BE2C (cell line): ENCODE measurements at places on chromosomes 12 and 14.

GRCh38 chr12:91355150-91356006 lies 172.8 kb upstream of the DCN start:
- DNase-seq, result peak; percentile 72

- DNase-seq, result no peak
Measured at GRCh38 chr14:74875941-74876913, at the start of gene PROX2. TSS of gene PROX2 (minus strand) at chr14:74876145. CDS start at chr14:74863834, 12,311 bp downstream.

GRCh38 chr12:60209933-60210332 lies 614.1 kb downstream of the SLC16A7 start:
- no peak for DNase-seq

DNA sequence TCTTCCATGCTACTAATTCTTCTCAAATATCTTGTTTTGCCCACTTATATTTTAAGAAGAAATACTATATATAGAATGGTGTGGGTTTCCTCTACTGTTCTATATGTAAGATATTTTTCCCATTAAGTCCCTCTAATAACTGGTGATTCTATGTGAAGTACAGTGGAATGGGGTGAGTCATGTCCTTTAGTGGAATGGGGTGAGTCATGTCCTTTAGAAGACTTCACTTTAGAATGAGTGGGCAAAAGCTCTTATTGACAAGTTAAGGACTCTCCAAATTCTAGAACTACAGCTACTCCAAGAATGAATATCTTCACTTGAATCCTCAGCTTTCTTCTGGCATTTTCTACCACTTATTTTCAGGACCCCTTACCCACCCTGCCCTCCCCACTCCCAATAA lies 349.9 kb downstream of the ETNK1 start:
- DNase-seq, result no peak

- DNase-seq, result no peak
Measured at GRCh38 chr12:26867080-26867479, 34.1 kb upstream of the ITPR2 start.

DNA sequence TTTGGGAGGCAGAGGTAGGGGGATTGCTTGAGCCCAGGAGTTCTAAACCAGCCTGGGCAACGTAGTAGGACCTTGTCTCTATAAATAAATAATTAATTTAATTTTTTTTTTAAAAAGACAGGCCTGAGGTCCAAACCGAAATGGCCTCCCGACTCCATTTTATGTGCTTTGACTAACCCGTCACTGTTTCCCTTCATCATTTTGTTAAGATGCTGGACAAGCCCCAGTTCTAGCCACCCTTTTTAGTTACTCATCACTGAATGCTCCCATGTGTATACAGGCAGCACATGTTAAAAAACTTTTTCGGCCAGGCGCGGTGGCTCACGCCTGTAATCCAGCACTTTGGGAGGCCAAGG lies 83.6 kb upstream of the RESF1 start:
- DNase-seq, result no peak

- DNase-seq, result no peak
Measured at GRCh38 chr12:126895951-126896913, 1370.7 kb upstream of the TMEM132C start.

- DNase-seq, result no peak
Measured at GRCh38 chr14:51167587-51168214, 72.3 kb upstream of the TMX1 start.

DNA sequence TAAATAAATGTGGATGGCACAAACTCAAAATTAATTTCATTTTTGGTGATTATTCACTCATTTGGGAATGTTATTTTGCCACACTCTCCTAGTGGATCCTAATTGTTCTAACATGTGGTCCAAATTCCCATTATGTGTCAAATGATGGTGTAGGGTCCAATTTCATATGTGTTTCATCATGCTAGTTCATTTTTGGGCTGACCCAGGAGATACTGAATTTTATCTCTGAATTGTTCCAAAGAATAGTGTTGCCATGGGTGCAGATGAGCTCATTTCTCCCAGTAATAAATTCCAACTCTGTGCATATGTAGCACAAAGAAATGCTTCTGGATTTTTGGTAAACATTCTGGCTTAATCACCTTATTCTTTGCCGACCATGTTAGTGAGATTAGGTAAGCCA lies 23.5 kb upstream of the SEL1L start:
- no peak for DNase-seq

GRCh38 chr12:11753150-11753499 lies 103.7 kb downstream of the ETV6 start:
- DNase-seq, result no peak

DNA sequence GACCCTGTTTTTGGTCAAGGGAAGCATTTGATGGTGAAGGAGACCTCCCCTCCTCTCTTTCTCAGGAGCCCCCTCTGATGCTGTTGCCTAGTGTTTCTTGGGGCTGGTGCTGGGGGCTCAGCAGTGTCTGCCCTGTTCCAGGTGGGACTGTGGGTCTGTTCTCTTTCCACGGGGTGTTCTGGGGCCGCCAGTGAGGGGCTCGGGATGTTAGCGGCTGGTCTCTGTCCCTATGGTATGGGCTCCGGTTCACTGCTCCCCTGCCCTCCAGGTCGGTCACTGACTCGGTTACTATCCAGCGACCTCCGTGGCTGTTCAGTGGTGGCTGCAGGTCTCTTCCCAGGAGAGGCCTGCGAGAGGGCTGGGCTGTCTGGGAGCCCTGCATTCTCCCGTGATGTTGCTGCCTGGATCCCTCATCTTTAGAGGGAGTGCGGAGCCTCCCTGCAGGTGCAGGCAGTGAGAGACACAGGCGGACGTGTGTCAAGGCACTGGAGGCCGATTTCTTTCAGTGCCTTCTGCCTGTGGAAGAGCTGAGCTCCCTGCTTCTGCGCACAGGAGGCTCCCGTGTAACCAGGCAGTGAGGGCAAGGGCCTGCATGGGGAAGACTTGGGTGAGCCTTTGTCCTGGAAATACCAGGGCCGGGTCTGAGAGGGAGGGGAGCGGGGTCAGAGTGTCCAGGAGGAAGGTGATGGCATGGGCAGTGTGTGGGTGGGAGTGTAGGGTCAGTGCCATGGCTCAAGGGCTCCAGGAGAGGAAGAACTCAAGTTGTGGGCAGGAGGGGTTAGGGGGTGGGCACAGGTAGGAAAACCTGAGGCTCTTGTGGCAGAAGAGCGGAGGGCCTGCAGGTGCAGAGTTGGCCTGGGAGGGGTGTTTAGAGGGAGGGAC lies 362.6 kb downstream of the TMEM121 start:
- DNase-seq, result no peak

GRCh38 chr12:96431067-96431466 lies 30.8 kb upstream of the CDK17 start:
- no peak for DNase-seq

- peak; percentile 91 for DNase-seq
Measured at GRCh38 chr14:104601786-104602185, 2.8 kb downstream of the TMEM179 start.

DNA sequence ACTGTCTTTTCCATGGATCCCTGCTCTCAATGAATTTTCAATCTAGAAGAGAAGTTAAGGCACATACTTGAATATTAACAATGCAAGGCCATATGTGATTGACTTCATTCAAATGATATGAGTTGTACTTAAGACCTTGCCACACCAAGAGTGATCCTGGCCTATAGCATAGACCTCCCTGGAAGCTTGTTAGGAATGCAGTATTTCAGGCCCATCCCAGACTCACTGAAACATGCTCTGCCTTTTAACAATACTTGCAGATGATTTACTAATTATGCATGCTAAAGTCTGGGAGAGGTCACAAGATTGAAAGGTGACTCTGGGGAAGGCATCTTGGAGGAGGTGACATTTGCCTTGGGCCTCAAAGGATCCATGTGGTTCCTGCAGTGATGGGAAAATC lies 43.2 kb downstream of the RFX4 start:
- no peak for DNase-seq

DNA sequence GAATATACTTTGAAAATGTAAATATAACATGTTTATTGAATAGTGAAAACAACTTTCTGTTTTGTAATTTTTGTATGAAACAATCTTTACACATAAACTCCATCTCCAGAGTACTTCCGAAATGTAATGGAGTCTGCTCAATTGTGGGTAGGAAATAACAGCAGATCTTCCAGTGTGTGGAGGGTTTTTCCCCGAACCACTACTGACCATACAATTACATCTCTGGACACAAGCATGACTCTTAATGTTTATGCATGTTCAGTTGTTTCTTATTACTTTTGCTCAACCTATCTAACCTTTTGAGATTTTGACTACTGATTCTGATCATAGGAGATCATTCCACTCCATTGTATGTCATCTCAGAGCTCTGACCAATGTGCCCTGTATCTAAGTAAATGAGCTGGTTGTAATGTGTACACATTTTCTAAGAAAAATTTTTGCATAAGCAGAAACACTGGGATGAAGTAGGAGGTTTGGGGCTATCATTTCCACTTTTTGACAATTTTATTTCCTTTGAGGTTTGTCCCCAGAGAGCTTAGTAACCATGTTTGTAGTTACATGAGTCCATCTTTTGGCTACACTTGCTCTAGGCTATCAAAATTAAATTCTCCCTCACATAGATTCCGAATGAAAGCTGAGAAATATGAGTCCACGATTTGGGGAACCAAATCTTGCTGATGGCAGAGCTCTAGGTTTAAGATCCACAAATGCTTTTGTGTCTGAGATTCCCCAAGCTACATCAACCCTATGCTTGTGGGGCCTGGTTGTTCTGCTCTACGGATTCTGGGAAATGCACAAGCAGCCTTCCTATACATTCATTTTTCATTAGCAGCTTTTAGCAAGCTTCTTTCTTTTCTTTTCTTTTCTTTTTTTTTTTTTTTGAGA lies 21.4 kb upstream of the CLEC4D start:
- no peak for DNase-seq

- DNase-seq, result no peak
Measured at GRCh38 chr14:76257111-76257803, 105.5 kb downstream of the GPATCH2L start.

- DNase-seq, result no peak
Measured at GRCh38 chr12:48972213-48972951, 847 bp upstream of the WNT10B start.

GRCh38 chr12:66279123-66279712 lies 23.1 kb upstream of the HELB start:
- peak; percentile 12 for DNase-seq

- no peak for DNase-seq
Measured at GRCh38 chr12:5870183-5870582, 74.9 kb downstream of the ANO2 start.

GRCh38 chr12:126757326-126757725 lies 1509.6 kb upstream of the TMEM132C start:
- no peak for DNase-seq

- DNase-seq, result no peak
Measured at GRCh38 chr12:131442337-131442918, 268.5 kb upstream of the SFSWAP start.

GRCh38 chr12:53071591-53072551 lies 7.3 kb downstream of the SPRYD3 start:
- no peak for DNase-seq

- no peak for DNase-seq
Measured at GRCh38 chr12:127118251-127118650, 1148.7 kb upstream of the TMEM132C start.

DNA sequence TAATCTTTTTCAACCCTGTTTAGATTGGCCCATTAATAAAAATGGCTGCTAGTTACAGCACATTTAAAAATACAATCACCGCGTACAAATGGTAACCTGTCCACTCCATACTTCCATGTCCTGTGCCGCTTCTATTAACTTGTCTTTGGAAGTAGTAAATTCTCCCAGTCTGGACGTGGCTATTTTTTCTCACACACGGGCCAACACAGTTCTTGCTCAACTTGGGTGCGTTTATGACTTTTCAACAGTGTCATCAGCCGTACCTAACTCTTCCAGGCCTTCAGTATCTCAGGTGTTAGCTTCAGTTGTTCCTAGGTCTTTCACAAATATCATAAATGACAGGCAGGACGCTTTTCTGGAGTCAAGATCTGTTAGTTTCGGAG lies 475 bp upstream of the PCNX1 start:
- no peak for DNase-seq

- DNase-seq, result no peak
Measured at GRCh38 chr12:95859344-95859816, 628 bp downstream of the SNRPF start.

- DNase-seq, result no peak
Measured at GRCh38 chr14:58060077-58060476, 91.9 kb downstream of the ARMH4 start.

GRCh38 chr12:68267892-68268396 lies 14.5 kb upstream of the IL22 start:
- DNase-seq, result no peak

GRCh38 chr12:52975820-52976573 lies 27.1 kb downstream of the KRT18 start:
- no peak for DNase-seq

- no peak for DNase-seq
Measured at GRCh38 chr12:69947897-69948296, 122.9 kb downstream of the MYRFL start.

GRCh38 chr12:49332441-49332861 lies 4.5 kb downstream of the C1QL4 start:
- DNase-seq, result no peak

- DNase-seq, result peak; percentile 18
Measured at GRCh38 chr12:78938341-78939084, 73.9 kb downstream of the SYT1 start.

GRCh38 chr14:98956181-98956580 lies 315.8 kb downstream of the BCL11B start:
- DNase-seq, result no peak

DNA sequence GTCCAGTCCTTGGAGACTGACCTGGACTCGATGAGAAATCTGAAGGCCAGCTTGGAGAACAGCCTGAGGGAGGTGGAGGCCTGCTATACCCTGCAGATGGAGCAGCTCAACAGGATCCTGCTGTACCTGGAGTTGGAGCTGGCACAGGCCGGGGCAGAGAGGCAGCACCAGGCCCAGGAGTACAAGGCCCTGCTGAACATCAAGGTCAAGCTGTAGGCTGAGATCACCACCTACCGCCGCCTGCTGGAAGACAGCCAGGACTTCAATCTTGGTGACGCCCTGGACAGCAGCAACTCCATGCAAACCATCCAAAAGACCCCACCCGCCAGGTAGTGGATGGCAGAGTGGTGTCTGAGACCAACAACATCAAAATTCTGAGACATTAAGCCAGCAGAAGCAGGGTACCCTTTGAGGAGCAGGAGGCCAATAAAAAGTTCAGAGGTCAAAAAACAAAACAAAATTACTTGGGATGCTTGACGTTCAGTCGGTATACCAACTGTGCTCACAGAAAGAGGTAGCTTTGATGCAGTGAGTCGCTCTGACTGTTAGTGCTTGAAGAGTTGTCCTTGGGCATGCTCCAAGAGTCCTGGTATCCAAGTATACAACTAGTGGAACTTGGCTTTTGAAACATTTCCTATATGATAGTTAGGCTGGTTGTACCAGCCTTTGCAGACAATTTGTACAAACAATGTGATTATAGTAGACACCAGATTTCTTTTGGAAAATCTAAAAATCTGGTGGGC lies 4.8 kb downstream of the MED6 start:
- DNase-seq, result no peak

DNA sequence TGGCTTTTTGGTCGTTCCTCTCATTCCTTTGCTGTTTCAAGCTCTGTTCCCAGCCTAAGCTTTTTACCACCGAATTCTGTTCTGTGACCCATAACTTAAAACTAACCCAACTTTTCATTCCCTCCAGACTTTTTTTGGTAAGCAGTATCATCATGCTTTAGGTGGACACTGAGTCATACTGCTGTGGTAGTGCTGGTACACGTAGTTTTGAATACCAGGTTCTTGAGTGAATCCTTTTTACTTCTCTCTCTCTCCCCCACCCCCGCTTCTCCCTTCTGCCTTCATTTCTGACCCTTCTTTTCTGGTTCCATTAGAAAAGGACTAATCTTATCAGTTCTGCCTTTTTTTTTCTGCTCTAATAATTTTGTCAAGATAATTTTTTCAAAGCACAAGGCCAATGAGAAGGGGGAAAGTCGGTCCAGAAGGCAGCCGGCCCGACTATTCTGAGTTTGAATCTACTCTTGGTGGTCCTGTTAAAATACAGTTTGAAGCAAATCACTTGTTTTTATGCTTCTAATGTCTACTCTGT lies 2.3 kb upstream of the MDM2 start:
- DNase-seq, result no peak
